ENCODE measurements at places on chromosomes 5 and 9. TPM values are rescaled to one million over a fixed set of nuclear protein-coding genes. Genes with fewer than 3 reads are reported as not detected.

ELOVL7 gene
- total RNA-seq: 0.49 TPM

PCDHGC5 gene
- 4.7 TPM for total RNA-seq

PCDHA1 gene
- total RNA-seq: under 0.01 TPM

PLEKHG4B gene
- 0.36 TPM for total RNA-seq

TIGD6 gene
- total RNA-seq: 7.3 TPM

IL4 gene
- not detected for total RNA-seq

FAM151B gene
- 10.1 TPM for total RNA-seq

RLN1 gene
- total RNA-seq: not detected

SPATA31A3 gene
- not detected for total RNA-seq

PITX1 gene
- total RNA-seq: 0.81 TPM

ZNF608 gene
- total RNA-seq: 31.0 TPM

SLC36A2 gene
- not detected for total RNA-seq

MED27 gene
- 19.0 TPM for total RNA-seq

SLC25A48 gene
- not detected for total RNA-seq

All from hair follicle dermal papilla cell (primary cell).